ENCODE measurements at places on chromosomes 5 and 9.

- DNase-seq = peak; percentile 97
These were observed 7.8 kb downstream of the LCP2 start for GRCh38 chr5:170289764-170290163.

DNA sequence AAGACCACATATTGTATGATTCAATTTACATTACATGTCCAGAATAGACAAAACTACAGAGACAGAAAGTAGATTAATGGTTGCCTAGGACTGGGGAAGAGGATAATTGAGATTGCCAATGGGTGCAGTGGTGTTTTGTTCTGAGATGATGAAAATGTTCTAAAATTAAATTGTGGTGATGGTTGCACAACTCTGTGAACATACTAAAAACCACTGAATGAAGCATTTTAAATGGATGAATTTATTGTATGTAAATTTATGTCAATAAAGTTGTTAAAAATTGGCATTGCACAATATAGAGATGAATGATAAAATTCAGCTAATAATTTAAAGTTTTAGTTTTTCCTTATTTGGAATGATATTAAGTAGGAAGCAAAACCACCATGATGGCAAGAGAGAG lies 109.5 kb upstream of the NR4A3 start:
- no peak for DNase-seq

- DNase-seq = no peak
These were observed 473.6 kb downstream of the KCTD16 start for GRCh38 chr5:144644317-144644716.

GRCh38 chr9:11894136-11894535 lies 799.0 kb upstream of the TYRP1 start:
- no peak for DNase-seq

DNA sequence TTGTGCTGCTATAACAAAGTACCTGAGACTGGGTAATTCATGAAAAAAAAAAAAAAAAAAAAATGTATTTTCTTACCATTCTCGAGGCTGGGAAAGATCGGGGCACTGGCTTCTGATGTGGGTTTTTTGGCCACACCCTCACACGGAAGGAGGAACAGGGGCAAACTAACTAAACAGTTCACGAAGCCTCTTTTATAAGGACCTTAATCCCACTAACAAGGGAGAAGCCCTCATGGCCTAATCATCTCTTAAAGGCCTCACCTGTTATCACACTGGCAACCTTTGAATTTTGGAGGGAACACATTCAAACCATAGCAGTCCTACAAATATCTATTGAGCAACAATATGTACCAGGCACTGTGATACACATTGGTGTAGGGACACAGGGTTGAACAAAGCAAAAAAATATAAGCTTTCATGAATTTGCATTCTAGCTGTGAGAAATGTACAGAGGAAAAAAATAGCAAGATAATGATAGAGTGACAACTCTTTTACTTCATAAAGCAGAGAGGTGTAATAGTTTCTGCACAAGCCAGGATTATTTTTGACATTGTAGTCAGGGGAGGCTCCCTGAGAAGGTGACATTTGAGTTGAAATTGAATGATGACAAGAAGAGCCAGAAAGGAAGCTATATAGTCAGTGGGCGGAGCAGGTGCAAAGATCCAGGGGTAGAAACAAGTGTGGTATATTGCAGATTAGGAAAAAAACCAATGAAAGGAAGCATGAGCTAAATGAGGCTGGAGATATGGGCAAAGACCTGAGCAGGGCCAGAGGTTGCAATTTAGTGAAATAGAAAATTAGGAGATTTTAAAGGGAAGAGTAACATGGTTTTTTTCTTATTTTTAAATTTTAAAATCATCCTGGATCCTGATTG lies 68.1 kb upstream of the GRAMD2B start:
- DNase-seq = no peak

- DNase-seq = peak; percentile 27
These were observed 57.4 kb upstream of the PLPP6 start for GRCh38 chr9:4604678-4605095.

DNA sequence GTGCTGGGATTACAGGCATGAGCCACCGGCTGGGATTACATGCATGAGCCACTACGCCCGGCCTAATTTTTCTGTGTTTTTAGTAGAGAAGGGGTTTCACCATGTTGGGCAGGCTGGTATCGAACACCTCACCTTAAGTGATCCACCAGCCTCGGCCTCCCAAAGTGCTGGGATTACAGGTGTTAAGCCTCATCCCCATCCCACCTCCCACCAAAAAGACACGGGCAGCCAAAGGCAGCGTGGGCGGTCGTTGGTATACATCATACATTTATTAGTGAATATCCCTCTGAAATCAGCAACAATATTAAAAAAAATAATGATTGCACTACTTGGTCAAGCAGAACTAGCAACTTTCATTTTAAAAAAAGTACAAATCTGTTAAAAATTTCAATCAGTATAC lies 10.7 kb downstream of the RNF44 start:
- DNase-seq = no peak
